Heart right ventricle (tissue), 16 donors: ENCODE measurements at places on chromosomes 6 and 20. TPM values are rescaled to one million over a fixed set of nuclear protein-coding genes. Genes with fewer than 3 reads are reported as not detected.

Gene BCAS1
- total RNA-seq = not detected

- H3K36me3 ChIP-seq = no peaks in the 10 kb centered on the region
- H3K27ac ChIP-seq = no peak overlapping the region
- H3K4me3 ChIP-seq = no peak overlapping the region
- H3K4me1 ChIP-seq = peaks cover 12% of the 10 kb centered on the region
- no peaks in the 10 kb centered on the region for H3K27me3 ChIP-seq
These were observed 113.5 kb upstream of the PHACTR1 start for GRCh38 chr6:12602951-12603672.

GRCh38 chr6:161622779-161623178, 348.9 kb upstream of the AGPAT4 start:
- no peaks in the 10 kb centered on the region for H3K27me3 ChIP-seq
- no peak overlapping the region for H3K4me3 ChIP-seq
- H3K27ac ChIP-seq = no peak overlapping the region
- DNase-seq = no peak
- no peaks in the 10 kb centered on the region for H3K4me1 ChIP-seq

DNA sequence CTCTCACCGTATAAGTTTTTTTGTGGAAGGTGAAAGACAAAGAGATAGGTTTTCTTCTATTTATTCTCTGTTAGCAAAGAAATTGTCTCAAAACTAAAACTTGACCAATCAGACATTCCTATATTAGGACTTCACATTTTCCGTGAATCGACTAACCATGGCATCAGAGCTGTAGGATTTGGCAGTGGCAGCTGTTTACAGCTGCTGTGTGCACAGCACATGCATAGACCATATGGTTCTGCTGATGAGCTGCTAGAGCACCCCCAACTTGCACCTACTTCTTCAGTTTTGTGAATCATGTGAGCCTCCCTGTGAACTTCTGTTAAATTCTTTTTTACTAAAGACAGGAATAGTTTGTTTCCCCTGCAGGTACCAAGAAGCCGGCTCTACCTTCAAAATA, 157.9 kb downstream of the RFX6 start:
- no peaks in the 10 kb centered on the region for H3K27me3 ChIP-seq
- H3K4me3 ChIP-seq = no peak overlapping the region
- H3K4me1 ChIP-seq = no peaks in the 10 kb centered on the region
- no peaks in the 10 kb centered on the region for H3K36me3 ChIP-seq
- no peak for DNase-seq

DNA sequence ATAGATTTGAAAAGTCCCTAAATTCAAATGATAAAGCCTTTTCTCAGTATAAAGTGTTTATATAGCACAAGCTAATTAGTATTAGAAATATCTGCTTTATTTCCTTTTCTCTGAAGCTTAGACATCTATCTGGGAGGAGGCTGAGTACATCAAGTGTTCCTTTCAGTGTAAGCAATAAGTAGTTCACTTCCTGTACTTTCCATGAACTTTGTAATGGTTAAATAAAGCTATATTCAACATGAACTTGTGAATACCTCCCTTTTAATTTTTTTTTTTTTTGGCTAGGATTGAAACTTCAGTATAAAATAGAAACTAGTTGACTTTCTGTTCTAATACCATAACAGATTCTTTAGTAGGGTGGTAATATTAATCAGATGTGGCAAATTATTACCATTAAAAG, 190.9 kb downstream of the CENPW start:
- H3K27me3 ChIP-seq = no peaks in the 10 kb centered on the region
- H3K36me3 ChIP-seq = no peaks in the 10 kb centered on the region
- no peaks in the 10 kb centered on the region for H3K4me1 ChIP-seq
- H3K4me3 ChIP-seq = no peak overlapping the region
- DNase-seq = no peak

Gene SLC16A10
- 7.6 TPM for total RNA-seq

GRCh38 chr20:17646961-17647301, 35.1 kb downstream of the RRBP1 start:
- no peak for DNase-seq
- H3K36me3 ChIP-seq = no peaks in the 10 kb centered on the region
- H3K27me3 ChIP-seq = no peaks in the 10 kb centered on the region
- H3K4me3 ChIP-seq = no peak overlapping the region

DNA sequence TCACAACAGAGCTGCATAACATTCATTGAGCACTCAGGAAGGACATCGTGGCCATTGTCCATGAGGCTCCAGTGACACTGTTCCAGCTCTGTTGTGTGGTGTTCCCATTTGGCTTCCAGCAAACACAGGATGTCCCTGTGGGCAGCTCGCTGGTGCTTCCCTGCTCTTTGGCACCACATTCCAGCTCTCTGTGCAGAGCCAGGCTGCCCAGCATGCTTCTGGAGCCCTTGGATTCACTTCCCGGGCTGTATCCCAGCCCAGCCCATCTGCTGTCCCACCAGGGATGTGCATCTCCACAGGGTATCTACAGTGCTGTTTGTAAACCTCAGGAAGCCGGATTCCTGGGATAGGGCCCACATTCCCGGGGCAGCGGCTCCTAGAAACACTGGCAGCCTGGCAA, 57.2 kb downstream of the CTCFL start:
- no peak overlapping the region for H3K4me3 ChIP-seq
- no peak overlapping the region for H3K27ac ChIP-seq
- no peaks in the 10 kb centered on the region for H3K36me3 ChIP-seq

DNA sequence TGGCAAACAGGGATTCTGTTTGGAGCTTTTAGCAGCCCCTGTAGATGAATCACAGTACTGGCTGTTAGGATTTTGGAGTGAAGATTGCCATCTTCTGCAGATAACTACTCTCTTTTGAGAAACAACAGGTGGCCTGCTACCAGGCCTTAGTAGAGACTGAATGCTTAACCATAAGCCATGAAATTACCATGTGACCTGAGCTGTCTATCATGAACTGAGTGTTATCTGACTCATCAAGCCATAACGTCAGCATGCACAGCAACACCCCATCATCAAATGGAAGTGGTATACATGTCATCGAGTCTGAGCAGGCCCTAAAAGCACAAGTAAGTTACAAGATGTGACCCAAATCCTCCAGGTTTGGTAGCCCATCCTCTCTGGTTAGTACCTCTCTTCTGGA, 132.6 kb downstream of the GPR63 start:
- no peak overlapping the region for H3K27ac ChIP-seq
- DNase-seq = no peak
- H3K36me3 ChIP-seq = no peaks in the 10 kb centered on the region
- no peaks in the 10 kb centered on the region for H3K27me3 ChIP-seq

DNA sequence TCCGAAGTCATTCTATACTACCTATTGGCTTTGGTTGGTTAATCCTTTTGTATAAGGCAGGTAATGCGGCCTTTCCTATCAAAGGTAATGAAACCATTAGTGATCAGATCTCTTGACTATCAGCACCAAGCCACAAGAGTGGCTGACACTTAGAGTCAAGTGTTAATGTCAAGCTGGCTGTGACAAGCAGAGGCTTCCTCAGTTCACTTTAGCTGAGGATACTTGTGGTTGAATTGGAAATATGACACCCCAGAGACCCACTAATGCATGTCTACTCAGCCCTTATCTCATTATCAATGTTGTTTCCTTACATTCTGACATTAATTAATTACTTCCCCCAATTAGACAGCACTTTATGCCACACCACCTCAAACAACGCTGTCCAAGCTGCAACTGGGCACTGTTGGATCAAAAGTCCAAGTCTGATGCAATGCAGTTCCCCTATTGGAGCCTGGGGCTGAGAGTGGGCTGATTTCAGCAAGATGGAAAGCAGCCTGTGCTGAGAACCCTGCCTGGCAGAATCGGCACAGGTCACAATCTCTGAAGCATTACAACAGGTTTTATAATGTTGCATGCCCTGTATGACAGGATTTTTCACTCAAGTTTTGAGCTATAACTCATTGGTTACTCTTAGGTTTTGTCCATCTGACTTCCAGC, 273.5 kb downstream of the COL12A1 start:
- H3K4me1 ChIP-seq = peaks cover 3% of the 10 kb centered on the region
- DNase-seq = no peak
- no peak overlapping the region for H3K4me3 ChIP-seq
- no peaks in the 10 kb centered on the region for H3K27me3 ChIP-seq
- no peaks in the 10 kb centered on the region for H3K36me3 ChIP-seq

- no peak overlapping the region for H3K27ac ChIP-seq
- H3K27me3 ChIP-seq = no peaks in the 10 kb centered on the region
- DNase-seq = no peak
These were observed 45.5 kb downstream of the SLC9A8 start for GRCh38 chr20:49858076-49858585.

GRCh38 chr6:157574851-157575424, 193.9 kb downstream of the ZDHHC14 start:
- DNase-seq = no peak
- no peak overlapping the region for H3K27ac ChIP-seq
- no peak overlapping the region for H3K4me3 ChIP-seq

Gene MYH7B
- total RNA-seq = 231 TPM

- no peaks in the 10 kb centered on the region for H3K4me1 ChIP-seq
- no peaks in the 10 kb centered on the region for H3K36me3 ChIP-seq
- H3K27ac ChIP-seq = no peak overlapping the region
These were observed 85.3 kb upstream of the RNF24 start for GRCh38 chr20:4100679-4101078.

Gene CST5
- not detected for total RNA-seq

Gene SNAI1
- total RNA-seq = 3.6 TPM

GRCh38 chr20:61940976-61941720, 124.5 kb downstream of the TAF4 start:
- H3K4me1 ChIP-seq = no peaks in the 10 kb centered on the region
- no peak for DNase-seq
- no peak overlapping the region for H3K27ac ChIP-seq
- H3K36me3 ChIP-seq = no peaks in the 10 kb centered on the region
- H3K27me3 ChIP-seq = peaks cover 25% of the 10 kb centered on the region

Gene GFRAL
- not detected for total RNA-seq

- DNase-seq = no peak
- H3K4me3 ChIP-seq = no peak overlapping the region
- no peaks in the 10 kb centered on the region for H3K27me3 ChIP-seq
- peaks cover 17% of the 10 kb centered on the region for H3K4me1 ChIP-seq
These were observed 627.9 kb downstream of the PRKN start for GRCh38 chr6:162099685-162100084.

Gene EPHA7
- 0.22 TPM for total RNA-seq

DNA sequence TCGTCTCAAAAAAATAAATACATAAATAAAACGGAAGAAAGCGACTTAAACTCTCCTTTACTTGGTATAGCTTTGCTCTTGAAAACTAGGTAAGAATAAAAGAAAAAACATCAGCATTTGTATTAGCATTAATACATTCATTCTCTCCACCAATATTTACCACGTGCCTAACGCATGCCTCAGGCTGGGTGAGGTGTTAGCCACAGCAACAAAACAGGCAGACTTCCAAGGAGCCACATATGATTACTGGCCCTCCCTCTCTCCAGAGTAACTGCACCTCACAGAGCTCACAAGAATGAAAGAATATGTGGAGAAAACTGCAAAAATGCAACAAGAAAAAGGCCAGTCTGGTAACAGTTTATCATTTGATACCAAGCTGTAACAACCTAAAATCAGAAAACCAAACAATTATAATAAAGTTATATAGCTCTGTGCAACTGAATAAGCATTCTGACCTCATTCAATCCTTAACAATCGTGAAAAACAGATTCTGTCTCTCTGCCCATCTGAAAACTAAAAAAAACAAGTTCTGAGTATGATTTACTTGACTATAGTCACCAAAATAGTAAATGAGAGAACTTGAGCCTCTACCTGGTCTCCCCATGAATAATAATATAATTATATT, 5.2 kb downstream of the NAPB start:
- H3K4me3 ChIP-seq = no peak overlapping the region
- peaks cover 72% of the 10 kb centered on the region for H3K4me1 ChIP-seq
- H3K27me3 ChIP-seq = no peaks in the 10 kb centered on the region
- no peak for DNase-seq

Gene LY6G5C
- total RNA-seq = 1.2 TPM

DNA sequence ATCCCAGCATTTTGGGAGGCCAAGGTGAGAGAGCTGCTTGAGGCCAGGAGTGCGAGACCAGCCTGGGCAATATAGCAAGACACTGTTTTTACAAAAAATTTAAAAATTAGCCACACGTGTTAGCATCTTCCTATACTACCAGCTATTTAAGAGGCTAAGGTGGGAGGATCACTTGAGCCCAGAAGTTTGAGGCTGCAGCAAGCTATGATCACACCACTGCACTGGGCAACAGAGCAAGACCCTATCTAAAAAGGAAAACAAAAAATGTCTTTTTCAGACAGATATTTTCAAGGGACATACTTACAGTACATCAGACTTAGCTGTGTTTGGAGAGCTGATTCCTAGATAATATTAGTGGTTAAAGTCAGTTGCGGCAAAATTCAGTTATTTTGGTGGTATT, 72.9 kb upstream of the XRN2 start:
- no peaks in the 10 kb centered on the region for H3K4me1 ChIP-seq
- no peak for DNase-seq
- H3K36me3 ChIP-seq = no peaks in the 10 kb centered on the region
- H3K27me3 ChIP-seq = no peaks in the 10 kb centered on the region
